ENCODE measurements at places on chromosomes 11 and 22.
A peak's percentile ranks its signal among the peaks of the same experiment; 100 is the strongest.

DNA sequence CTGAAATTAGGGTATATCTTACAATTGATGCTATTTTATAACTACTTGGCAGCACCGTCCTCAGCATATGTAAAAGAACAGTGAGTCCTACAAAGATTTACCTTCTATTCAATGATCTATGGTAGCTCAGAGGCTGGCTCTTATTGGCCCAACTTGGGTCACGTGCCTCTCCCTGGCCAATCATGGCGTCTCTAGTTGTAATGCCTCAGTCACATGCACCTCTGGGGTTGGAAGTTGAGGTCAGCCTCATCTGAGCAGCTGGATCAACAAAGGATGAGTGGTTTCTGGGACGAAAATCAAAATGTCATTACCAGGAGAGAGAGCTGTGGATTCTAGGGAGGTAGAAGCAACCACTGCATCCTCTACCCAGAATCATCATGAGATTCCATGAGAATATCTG lies 22.9 kb upstream of the ASPHD2 start:
- no peak for DNase-seq

- no peak for DNase-seq
Measured at GRCh38 chr11:121553806-121554205, 101.0 kb upstream of the SORL1-AS1 start.

DNA sequence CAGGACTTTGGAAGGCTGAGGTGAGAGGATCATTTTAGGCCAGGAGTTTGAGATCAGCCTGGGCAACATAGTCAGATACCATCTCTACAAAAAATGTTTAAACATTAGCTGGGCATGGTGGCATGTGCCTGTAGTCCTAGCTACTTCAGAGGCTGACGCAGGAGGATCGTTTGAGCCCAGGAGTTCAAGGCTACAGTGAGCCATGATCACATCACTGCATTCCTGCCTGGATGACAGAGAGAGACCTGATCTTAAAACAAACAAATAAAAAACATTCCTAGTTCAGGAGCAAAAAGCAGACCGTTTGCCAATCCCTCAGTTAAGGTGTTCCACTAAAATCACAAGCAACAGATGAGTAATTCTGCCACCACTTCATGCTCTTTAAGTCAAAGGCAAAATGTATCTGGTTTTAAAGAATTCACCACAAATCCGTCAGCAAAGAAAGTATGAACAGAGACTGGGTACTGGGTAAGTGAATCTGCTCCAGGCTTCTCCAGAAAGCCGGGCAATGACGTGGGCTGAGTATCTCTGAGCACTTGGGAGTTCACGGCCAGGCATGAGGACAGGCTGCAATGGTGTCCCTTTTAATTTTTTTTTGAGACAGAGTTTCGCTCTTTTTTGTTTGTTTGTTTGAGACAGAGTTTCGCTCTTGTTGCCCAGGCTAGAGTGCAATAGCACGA lies 19.5 kb downstream of the CLTCL1 start:
- DNase-seq = peak; percentile 18

- DNase-seq = no peak
Measured at GRCh38 chr11:98771791-98772190, 249.0 kb upstream of the CNTN5 start.

DNA sequence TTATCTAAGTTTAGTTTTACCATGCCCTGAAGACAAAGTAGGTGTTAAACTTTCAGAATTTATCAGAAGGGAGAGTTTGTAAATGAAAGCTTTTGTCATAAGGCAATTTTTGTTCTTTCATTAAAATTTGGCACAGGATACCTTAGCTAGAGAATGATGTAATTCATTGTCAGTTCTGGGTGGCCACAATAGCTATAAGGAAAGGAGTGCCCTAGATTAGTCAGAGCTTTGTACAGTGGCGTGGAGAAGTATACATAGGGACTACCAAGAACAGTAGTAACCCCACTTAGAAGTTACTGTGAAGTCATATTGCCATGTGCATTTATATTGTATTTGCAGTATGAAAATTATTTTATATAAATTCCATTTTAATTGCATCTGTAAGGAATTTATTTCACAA lies 126.3 kb upstream of the CARD18 start:
- no peak for DNase-seq

DNA sequence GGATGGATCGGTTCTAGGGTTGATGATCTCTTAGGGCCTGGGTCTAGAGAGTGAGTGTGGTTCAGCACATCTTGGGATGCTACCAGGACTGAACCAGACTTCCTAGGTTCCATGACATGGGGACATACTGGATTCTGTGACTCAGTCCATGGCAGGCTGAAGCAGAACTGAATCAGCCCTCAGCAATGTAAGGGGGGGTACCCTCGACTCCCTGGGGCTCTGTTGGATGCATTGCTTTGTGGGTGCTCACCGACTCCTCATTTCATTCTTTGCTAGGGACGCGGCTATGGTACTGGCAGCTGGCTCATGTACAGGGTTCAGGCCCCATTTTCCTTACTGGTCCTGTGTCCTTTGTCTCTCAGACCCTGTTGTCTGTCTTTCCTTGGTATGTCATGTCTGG lies 733 bp upstream of the GRAMD1B start:
- no peak for DNase-seq

- no peak for DNase-seq
Measured at GRCh38 chr11:24496736-24497725, at the start of gene LUZP2. LUZP2 (plus strand) TSS chr11:24497053.

GRCh38 chr22:50531546-50531961 lies 1.7 kb upstream of the TYMP start:
- DNase-seq = no peak

DNA sequence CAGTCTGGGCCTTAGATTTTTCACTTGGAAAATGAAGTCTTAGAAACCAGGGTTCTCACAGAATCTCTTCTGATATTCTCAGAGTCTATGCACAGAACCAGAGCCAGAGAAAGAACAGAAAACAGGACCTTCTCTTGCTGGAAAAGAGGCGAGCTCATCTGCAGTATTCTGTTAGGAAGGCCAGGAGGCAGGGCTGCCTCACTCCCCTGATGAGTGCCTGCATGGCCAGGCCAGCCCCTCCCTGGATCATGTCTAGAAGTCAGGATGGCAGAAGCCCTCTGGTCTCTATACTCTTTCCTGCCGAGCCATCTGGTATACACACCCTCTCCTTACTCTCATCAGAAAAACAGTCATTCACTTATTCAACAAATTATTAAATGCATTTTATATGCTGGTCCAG lies 723 bp downstream of the OR51M1 start:
- DNase-seq = no peak

Data from RCC 7860 (cell line).